ENCODE measurements at places on chromosomes 1 and 21. TPM values are rescaled to one million over a fixed set of nuclear protein-coding genes. Genes with fewer than 3 reads are reported as not detected.

Gene MRPL9
- total RNA-seq = 24.6 TPM

Gene SLC9C2
- total RNA-seq = not detected

Gene HSD11B1
- total RNA-seq = 0.66 TPM

Gene SLC6A17
- 0.52 TPM for total RNA-seq

Gene BLACAT1
- total RNA-seq = not detected

Gene ACTL8
- not detected for total RNA-seq

DNA sequence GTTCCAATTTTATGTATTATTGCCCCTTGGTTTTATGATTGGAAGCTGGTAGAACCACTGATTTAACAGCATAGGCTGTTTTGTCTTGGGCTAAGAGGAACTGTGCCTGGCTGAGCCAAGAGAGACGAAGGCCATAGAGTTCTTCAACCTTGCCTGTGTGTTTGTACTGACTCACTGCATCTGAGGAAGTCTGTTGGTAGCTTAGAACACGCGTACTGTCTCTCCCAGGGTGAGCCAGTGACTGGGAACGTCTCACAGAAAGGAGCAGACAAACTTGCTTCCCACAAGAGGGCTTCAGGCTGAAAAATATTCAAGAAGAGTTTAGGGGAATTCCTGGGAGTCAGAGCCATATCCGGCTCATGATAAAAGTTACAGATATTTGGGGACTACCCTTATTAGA, 14.9 kb downstream of the TMEM51 start:
- peak overlapping the region; percentile 66 for H3K27ac ChIP-seq
- no peaks in the 10 kb centered on the region for H3K36me3 ChIP-seq
- no peak overlapping the region for H3K4me3 ChIP-seq
- H3K27me3 ChIP-seq = no peaks in the 10 kb centered on the region

DNA sequence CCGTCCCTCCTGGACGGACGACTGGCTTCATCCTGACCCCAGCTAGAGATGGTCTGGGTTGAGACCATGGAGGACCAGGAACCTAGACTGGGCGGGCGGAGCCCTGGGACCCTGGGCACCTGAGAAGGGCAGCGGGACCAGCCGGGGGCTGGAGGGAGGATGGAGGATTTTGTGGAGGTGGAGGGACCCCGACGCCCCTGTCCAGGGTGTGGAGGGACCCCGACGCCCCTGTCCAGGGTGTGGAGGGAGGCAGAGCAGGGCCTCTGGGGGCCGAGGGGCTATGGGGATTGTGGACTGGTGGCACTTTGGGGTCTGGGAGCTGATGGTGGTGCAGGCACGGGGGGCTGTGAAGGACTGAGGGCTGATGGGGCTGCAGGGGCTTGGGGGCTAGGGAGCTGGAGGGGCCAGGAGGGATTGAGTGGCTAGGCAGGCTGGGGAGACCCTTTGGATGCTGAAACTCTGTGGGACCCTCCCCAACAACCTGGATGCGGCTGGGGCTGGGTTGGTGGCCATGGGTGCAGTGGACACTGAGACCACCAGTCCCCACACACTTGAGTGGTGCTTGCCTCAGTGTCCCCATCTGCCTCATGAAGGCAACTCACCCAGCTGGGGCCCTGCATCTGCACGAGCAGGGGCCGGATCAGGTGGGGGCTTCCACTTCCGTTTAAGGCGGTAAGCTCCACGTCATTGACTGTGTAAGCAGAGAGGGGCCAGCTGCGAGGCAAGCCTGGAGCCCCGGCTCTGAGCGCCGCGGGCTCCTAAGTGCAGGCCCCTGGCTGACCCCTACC, 7.4 kb downstream of the GJC2 start:
- no peak overlapping the region for H3K27ac ChIP-seq
- H3K4me1 ChIP-seq = no peaks in the 10 kb centered on the region
- no peak for DNase-seq
- H3K36me3 ChIP-seq = no peaks in the 10 kb centered on the region
- H3K4me3 ChIP-seq = no peak overlapping the region

- no peaks in the 10 kb centered on the region for H3K4me1 ChIP-seq
- no peak overlapping the region for H3K4me3 ChIP-seq
- no peaks in the 10 kb centered on the region for H3K36me3 ChIP-seq
- H3K27ac ChIP-seq = no peak overlapping the region
- DNase-seq = no peak
Measured at GRCh38 chr1:27922272-27922671, 12.5 kb upstream of the SMPDL3B start.

Measured in body of pancreas (tissue), 4 donors.